ENCODE measurements at places on chromosomes 6 and 20.

DNA sequence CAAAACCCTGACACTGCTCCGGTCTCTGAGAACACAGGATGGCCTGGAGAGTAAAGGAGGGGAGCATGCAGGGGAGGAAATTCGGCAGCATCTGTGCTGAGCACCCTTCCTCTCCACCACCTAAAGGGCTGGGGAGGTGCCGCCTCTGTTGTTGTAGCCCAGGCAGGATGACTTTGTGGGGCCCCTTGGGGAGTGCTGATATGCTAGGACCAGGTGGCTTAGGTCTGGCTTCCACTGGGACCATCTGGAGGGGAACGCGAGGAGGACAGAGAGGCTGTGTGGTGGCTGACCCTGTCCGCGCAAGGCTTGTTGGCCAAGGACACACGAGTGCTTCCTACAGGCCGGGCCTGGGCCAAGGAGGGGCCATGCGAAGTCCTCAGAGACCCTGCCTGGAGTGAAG is 9.9 kb upstream of the RPS6KA2 start:
- DNase-seq = no peak

DNA sequence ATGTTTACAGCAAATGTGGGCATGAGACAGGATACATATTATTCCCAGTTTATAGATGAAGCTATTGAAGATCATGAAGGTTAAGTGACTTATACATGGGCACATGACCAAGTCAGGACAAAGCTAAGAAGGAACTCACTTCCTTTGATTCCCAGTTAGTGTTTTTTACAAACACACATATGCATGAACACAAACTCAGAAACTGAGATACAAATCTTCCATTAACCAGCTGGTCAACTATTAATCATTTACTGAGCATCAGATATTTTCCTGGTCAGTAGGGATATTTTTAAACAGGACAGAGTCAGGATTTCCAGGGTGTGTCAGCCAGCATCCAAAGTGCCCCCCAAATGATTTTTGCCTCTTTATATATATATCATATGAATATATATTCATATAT is 222.2 kb downstream of the OGFRL1 start:
- DNase-seq = no peak

GRCh38 chr6:36444470-36444869 is 1.7 kb downstream of the KCTD20 start:
- no peak for DNase-seq

- DNase-seq = no peak
Observed at GRCh38 chr6:34940030-34940434, 51.0 kb downstream of the ANKS1A start.

- DNase-seq = no peak
Observed at GRCh38 chr20:62606551-62607201, 35.6 kb upstream of the SLCO4A1 start.

DNA sequence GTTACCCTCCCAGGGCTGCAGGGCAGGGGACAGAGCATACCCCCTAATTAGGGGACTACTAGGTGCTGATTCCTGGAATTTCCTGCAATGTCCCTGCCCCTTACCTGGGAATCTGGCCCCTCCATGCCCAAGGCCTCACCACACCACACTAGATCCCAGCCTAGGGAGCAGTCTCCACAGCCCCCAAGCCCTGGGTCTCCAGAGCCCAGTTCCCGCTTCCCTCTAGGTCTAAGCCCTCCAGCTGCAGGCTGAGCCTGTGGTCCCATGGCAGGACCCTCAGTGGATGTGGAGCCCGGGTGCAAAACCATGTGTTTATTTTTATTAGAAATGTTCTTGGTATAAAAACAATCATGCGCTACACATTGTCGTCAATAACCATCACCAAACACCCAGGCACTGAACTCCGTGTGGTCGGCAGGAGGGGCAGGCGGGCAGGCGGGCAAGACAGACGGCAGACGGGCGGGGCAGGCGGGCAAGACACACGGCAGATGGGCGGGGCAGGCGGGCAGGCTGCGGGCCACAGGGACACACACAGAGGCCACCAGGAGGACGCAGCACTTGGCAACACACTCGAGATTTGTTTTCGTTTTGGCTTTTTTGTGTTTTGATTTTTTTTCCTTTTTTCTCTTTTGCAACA is 124.2 kb downstream of the GRM4 start:
- no peak for DNase-seq

DNA sequence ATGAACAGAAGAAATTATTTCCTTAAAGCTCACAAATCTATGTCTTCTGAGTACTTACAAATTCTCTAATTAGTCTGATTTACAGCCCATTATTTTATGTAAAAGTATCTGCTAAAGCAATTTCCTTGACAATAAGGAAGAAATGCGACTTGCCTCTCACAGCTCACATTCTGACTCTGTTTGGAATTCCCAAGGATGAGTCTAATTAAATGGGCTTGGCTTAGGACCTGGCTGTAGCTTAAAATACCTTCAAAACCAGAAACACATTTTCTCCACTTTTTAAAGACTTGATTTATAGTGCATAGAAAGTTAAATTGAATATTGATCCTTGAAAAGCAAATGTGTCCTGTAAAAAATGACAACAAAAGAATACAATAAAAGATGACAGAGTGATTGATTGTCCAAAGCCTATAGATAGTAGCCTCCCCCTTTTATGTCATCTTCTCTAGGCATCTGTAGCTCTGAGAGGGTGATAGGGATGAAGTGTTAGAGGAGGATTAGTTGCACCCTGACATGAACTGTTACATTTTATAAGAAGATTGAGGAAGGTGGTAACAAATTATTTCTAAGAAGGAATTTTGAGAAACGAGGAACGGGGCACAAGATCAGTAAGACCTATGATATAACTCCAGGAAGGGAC is 118.9 kb downstream of the MACROD2 start:
- no peak for DNase-seq

GRCh38 chr6:117465691-117466090 is 16.8 kb upstream of the DCBLD1 start:
- no peak for DNase-seq

Measured in erythroblast (primary cell).